ENCODE measurements at places on chromosomes 5 and 9.

DNA sequence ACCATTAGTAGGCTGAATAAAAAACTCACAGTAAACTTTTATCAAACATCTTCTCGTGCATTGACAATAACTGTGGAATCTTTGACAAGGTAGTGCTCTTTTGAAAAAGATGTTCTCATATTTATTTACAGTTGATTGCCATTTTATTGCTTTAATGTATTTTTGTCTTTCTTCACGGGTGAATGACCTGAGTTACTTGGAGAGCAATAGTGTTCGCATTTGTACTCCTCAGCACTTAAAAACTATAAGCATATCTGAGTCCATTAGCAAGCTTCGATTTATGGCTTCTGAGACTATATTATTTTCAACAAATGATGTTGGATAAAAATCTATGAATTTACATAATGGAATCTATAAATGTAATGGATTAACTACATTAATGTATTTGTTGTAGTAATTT is 1012.3 kb downstream of the CDH9 start:
- no peak for DNase-seq

DNA sequence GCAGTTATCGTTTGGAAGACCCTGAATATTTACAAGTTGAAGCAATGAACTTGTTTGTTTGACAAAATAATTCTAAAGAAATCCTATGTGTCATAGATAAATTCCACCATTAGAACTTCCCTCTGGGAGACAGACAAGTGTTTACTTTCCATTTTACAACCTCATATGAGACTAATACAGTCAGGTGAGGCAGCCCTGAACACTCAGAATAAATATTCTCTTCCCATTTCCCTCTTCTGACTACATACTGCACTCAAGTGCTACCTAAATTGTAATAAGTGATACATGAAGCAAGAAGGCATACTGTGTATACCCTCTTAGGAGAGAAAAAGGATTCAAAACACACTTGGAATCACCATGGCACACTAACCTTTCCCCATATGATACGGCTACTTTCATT is 6.8 kb downstream of the RASEF start:
- DNase-seq = no peak

DNA sequence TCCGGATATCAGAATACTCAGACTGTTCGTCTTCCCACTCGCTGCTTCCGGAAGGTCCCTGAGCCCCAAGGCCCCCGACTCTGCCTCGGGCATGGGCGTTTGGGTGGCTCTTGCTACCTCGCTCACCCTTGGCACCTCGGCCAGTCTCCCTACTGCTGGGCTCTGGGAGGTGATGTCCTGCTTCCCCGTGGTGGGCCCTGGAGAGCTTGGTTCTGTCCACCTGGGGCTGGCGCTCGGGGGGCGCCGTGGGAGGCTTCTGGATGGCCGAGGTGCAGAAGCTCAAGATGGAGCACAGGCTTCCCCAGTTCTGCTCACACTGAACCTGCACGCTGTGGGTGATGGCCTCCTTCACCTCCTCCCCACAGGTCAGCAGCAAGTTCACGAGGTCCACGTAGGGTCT is 10.4 kb downstream of the STC2 start:
- no peak for DNase-seq

GRCh38 chr9:84357275-84357674 is 16.7 kb upstream of the SLC28A3 start:
- DNase-seq = no peak

DNA sequence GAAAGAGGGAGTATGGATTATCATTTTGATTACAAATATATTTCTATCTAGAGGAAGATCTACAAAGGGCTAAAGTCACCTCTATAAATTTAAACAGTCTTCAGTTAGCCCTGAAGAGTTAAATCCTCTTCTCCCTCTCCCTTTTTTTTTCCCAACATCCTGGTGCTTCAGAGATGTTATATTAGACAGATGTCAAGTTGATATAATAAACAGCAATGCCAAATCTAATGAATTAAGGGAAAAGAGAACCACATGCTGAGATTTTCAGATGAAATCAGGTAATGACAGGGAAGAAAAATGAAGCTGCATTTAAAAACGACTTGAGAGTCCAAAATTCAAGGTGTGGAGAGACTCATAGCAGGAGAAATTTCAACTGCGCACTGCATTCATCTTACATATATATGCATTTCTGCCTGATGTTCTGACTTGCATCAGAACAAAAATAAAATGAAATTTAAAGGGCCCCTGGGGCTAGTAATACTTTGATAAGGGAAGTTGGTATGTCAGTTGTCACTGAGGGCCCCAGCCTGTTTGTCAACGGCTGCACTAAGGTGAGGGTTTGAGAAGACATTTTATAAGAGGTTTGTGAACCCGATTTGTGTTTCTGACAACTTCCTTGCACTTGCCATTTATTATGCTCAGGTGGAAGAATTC is 338.9 kb upstream of the PANK3 start:
- no peak for DNase-seq

DNA sequence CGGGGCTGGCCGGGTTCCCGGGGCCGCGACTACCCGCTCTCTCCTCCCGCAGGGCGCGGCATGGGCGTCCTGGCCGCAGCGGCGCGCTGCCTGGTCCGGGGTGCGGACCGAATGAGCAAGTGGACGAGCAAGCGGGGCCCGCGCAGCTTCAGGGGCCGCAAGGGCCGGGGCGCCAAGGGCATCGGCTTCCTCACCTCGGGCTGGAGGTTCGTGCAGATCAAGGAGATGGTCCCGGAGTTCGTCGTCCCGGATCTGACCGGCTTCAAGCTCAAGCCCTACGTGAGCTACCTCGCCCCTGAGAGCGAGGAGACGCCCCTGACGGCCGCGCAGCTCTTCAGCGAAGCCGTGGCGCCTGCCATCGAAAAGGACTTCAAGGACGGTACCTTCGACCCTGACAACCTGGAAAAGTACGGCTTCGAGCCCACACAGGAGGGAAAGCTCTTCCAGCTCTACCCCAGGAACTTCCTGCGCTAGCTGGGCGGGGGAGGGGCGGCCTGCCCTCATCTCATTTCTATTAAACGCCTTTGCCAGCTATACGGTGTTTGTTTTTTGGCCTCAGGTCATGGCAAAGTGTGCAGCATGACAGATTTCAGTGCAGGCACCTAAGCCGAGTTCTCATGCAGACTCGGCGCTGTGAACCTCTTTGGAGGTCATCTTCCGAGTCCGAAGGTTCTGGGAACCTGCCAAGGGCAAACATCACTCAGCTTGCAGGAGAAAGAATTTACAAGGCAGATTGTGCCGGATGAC is 516 bp downstream of the MRPL41 start:
- peak; percentile 36 for DNase-seq

DNA sequence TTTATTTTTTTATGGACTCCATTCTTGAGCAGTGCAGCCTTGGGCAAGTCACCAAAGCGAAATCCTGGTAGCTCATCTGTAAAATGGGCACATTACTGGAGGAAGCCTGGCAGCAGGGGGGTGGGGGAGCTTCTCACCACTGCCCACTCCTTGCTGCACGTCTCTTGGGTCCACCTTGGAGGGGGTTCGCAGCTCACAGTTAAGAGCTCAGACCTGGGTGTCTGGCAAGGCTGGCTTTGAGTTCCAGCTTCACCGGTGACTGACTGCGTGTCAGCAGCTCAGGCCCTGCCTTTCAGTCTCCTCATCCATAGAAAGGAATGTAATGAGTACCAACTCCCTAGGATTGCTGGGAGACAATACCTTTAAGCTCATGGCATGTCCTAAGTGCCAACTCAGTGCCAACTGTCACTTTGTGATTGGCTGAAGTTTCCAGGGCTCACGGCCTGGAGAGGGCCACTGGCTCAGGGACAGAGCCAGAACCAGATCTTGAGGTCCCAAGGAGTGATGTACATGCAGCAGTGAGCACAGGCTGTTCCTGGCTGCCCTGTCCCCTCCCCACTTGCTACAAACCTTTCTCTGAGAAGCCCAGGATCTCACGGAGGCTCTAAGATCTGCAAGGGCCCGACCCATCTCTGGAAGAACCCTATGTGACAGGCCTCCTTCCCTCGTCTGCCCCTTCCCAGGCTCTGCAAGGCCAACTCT is 72.9 kb downstream of the C9orf50 start:
- DNase-seq = no peak

- DNase-seq = no peak
Measured at GRCh38 chr5:154316223-154316935, 125.8 kb downstream of the GALNT10 start.

DNA sequence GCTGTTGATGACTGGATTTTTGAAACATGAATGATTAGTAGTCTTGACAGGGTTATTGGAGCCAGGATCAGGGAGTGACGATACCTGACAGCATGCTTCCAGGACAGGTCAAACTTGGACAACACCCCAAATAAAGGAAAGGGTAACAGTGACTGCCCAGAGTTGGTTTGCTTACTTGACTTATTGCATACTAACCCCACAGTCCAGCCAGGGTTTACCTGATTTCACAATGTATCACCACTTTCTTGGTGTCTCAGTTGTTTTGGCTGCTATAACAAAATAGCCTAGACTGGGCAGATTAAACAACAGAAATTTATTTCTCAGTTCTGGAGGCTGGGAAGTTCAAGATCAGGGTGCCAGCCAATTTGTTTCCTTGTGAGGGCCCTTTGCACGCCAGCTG is 301.0 kb upstream of the VLDLR start:
- DNase-seq = no peak

DNA sequence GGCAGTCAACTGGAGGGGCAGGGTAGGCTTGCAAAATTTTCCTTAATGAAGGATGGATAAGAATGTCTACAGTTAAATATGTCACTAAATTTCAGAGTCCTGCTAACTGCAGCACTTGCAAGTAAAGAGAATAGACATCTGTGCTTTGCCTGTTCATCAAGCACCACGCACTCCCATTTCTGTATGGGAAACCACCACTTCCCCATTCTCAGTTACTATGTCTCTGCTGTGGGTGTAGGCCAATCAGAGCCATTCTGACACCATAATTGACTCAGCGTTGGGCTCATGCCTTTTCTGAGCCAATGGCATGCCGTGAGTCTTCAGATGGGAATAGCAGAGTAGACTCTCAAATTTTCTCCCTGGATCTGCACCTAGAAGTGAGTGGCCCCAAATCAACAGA is 247.5 kb downstream of the GABRB2 start:
- no peak for DNase-seq

DNA sequence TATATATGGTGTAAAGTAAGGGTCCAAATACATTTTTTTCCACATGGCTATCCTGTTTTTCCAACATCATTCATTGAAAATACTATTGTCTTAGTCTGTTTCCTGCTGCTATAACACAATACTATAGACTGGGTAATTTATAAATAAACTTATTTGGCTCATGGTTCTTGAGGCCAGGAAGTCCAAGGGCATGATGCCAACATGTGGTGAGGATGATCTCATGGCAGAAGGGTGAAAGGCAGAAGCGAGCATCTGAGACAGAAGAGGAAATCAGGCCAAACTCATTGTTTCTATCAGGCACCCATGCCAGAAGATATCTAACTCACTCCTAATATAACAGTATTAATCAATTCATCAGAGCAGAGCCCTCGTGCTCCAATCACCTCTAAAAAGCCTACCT is 42.6 kb downstream of the ANKRD55 start:
- no peak for DNase-seq

DNA sequence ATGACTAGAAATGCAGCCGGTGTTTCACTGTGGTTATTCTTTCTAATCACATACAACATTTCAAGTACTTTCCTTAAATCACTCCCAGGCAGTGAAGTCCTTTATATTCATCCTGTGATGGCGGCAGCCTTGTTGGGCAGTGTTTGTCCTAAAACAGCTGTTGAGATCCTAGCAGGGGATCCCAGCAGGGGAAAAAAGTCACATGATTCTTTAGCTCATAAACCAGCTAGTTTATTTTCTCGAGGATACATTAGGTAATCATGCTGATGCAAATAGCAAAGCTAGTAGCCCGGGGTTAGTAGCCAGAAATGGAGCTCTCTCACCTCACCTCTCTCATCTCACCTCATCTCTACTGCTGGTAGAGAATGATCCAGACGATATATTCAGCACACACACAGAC is 70.5 kb downstream of the FOXD1 start:
- no peak for DNase-seq

GRCh38 chr9:6114424-6114823 is 99.0 kb upstream of the RANBP6 start:
- no peak for DNase-seq

- DNase-seq = no peak
Measured at GRCh38 chr9:13480693-13481092, 201.2 kb upstream of the MPDZ start.

GRCh38 chr9:93664549-93665120 is 88.3 kb downstream of the PHF2 start:
- DNase-seq = no peak

GRCh38 chr5:157088342-157088990 is 20.4 kb downstream of the HAVCR2 start:
- no peak for DNase-seq

GRCh38 chr5:100827481-100827889 is 75.6 kb downstream of the ST8SIA4 start:
- DNase-seq = no peak

GRCh38 chr5:149961957-149962409 is 1.4 kb downstream of the SLC26A2 start:
- no peak for DNase-seq

GRCh38 chr5:98099448-98100105 is 673.9 kb upstream of the RGMB start:
- DNase-seq = no peak

- no peak for DNase-seq
Measured at GRCh38 chr5:161406880-161407279, 139.6 kb downstream of the GABRB2 start.

DNA sequence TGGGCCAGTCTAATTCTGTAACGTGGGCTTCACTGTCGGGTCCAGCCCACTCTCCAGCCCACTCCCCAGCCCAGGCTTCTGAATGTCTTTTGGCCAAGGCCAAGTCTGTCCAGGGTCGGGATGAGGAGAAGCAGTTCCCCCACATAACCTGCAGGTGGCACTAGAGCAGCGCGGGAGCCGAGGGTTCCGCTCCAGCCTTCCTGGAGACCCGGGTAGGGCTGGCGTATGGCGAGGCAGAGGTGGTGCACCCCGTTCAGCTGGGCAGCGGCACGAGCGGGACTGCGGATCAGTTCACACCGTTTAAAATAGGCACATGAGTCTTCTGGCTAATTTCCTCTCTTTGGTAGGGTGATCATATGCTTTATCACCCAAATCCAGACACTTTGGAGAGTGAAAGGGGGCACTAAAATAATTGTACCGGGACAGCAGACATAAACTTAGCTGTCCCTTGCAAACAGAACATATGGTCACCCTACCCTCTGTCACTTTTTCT is 185.9 kb downstream of the MSX2 start:
- DNase-seq = peak; percentile 63

GRCh38 chr5:123610209-123610608 is 98.2 kb downstream of the CSNK1G3 start:
- no peak for DNase-seq

DNA sequence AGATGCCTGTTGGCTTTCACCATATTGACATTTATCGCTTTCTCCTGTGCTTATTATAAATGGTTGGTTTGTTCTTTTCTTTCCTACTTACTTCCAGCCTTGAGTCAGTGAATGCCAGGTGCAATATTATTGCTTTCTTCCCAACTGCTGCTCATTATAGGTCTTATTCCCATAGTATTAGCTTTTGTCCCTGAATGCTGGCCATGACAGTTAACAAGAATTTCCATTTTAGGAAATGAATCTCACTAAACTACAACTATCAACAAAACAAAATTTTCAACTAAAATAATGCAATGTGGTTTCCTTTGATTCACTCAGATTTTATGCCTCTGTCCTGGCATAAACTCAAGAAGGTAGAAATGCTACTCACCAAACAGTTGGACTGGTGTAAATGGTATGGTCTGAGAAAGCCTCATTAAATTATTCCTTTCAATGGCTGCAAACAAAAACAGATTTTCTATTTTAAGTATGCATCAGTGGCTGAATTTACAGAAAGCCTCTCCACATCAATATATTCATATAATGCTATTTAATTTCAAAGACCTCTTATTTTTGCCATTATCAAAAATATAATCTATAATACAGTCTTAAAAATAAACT is 145.4 kb downstream of the TRPM6 start:
- no peak for DNase-seq

Measured in activated T-cell treated with anti-CD3 and anti-CD28 coated beads, Interleukin-2, amount 50 U/mL, for 72 hours (primary cell).